ENCODE measurements at places on chromosomes 1 and 21.

- no peak for DNase-seq
Observed at GRCh38 chr1:91099746-91100621, 78.1 kb upstream of the ZNF644 start.

GRCh38 chr1:232978091-232978634 lies 27.8 kb downstream of the NTPCR start:
- DNase-seq = no peak

GRCh38 chr1:236748268-236748870 lies 46.7 kb upstream of the MTR start:
- no peak for DNase-seq

GRCh38 chr1:61005614-61006580 lies 76.5 kb upstream of the NFIA start:
- no peak for DNase-seq

DNA sequence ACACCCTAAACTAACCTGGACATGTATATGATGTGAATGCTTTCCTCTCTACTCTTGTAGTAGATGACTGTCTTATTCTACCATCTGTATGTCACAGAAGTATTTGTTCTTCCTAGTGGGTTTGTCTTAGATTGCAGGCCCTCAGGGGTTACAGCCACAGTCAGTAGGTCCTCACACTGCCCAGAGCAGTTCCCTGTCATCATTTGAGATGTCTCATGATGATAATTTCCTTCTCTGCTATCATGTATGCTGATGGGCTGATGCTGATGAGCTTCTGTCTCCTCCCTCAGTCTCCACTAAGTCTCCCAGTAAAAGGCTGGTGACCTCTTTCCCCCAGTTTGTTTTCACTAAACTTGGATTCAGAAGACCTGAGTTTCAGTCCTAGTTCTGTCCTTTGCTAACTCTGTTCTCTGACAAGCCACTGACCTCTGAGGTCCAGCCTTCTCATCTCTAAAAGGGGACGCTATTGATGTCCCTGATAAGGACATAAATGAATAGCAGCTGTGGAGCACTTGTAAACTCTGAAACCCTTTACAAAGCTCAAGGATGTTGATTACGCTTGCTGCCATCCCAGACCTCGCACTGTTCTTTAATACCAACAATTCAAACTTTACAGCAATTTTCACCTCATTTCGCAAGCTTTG lies 3.1 kb upstream of the ETV3 start:
- DNase-seq = no peak

GRCh38 chr1:24566236-24566867 lies 10.5 kb downstream of the NCMAP start:
- DNase-seq = no peak

- DNase-seq = no peak
Observed at GRCh38 chr1:9400425-9401079, 107.9 kb downstream of the SPSB1 start.

- no peak for DNase-seq
Observed at GRCh38 chr1:194624833-194625232, 1438.4 kb upstream of the B3GALT2 start.

DNA sequence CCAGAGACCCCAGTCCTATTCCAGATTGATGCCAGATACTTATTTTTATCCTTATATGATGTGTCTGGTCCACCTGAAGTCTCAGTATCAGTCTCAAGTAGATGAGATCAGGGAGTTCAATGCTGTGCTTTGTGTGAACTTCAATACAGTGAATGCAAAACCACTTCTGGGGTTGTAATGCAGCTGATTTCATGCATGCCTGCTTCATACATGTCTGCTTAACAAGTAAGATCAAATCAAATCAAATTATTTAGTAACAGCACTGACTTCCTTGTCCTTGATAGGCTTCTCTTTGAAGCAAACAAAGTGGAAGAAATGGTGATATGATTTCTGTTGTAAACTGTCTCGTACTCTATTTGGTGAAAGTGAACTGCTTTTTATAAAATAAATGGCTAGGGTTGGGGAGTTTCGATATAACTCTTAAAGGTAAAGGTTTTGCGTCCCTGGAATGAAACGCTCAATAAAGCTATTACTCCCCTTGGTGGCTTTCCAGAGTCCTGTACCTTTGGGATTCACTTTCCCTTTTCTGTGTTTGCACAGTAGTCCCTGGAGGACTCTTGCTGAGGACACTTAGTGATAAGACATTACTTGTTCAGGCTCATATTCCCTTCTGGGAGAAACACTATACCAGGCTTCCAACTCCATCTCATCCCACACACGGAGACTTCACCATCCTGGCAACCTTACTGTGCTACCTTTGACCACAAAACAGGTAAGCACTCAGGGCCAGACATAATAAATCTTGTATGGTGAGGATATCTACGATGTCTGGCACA lies 59.3 kb downstream of the FH start:
- DNase-seq = no peak

GRCh38 chr1:48418742-48419141 lies 53.3 kb downstream of the SPATA6 start:
- DNase-seq = no peak

DNA sequence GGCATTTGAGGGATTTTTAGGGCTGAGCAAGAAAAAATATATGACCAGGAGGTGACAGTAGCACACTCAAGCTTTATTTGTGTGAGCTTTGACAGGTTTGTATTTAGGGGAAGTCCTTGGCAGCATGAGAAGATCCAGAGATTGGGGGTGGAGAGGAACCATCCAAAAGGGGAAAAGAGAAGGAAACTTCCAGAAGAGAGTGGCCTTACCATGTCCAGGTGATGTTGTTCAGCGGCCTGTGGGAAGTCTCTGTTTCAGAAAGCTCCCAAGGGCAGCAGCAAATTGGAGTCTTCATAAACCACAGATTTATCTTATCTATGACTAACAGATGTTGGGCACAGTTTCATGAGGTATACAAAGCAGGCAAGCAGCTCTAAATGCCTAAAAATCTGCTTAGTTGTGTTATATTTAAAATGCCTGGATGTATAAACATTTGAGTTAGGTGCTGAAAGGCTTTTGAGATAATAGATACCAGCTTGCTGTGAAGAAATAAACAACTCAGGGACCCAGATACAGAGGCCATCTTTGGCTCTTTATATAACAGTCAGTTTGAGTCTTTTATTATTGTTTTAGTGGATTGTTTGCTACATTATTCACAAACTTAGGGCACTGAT lies 21.2 kb upstream of the ADAR start:
- no peak for DNase-seq

- DNase-seq = peak; percentile 47
Observed at GRCh38 chr1:101239095-101240040, 2.5 kb downstream of the S1PR1 start.

GRCh38 chr21:45622416-45623097 lies 21.0 kb upstream of the PCBP3 start:
- DNase-seq = no peak

DNA sequence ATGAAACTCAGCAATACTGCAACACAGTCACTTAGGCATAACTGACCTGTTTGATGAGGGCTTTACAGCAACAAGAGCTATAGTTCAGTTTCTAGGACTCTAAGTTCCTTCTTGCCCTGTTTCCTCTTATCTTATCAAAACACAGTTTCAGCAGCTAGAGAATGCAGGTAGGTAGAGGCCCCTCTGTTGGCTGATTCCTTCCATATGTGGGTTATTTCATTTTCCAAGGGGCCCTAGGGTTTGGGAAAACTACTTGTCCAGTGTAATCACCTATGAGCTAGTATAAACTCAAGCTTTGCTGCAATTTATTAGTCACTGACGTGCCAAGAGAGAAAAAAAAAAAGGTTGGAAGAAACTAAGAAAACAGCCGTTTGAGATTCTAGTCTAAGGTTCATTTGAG lies 607.7 kb upstream of the USP24 start:
- DNase-seq = no peak

- no peak for DNase-seq
Observed at GRCh38 chr1:107669996-107670395, 295.0 kb downstream of the VAV3 start.

GRCh38 chr1:206713910-206714312 lies 29.2 kb downstream of the MAPKAPK2 start:
- no peak for DNase-seq

GRCh38 chr21:30042443-30042842 lies 102.6 kb upstream of the GRIK1 start:
- no peak for DNase-seq

DNA sequence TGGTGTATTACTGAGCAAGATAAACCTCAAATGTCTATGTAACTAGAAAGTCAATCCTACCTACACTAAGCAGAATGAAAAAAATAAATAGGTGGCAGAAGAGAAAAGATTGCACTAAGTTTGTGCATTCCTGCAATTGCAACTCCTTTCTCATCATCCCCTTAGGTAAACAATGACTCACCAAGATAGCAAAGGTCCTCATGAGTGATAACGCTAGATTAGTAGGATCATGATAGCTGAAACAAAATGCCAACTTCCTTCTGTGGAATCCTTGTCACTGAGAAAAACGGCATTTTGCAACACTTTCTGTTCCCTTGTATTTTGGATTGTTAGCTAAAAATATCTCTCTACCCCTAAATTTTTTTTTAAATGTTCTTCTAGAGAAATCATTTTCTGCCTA lies 20.0 kb upstream of the FCER1A start:
- DNase-seq = no peak

DNA sequence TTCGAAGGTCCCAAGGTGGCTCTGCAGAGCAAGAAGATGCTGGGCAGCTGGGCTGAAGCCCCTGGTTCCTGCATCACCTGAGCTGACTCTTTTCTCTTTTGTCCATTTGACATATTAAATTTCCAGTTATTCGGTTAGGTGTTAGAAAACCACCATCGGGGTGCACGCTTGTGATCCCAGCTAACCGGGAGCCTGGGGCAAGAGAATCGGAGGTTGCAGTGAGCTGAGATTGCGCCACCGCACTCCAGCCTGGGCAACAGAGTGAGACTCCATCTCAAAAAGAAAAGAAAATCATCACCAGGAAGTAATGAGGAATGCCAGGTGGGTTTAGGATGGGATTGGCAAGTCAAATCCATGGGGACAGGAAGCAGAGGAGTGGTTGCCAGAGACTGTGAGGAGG lies 76.3 kb upstream of the ZC3H12A start:
- no peak for DNase-seq

GRCh38 chr1:44242746-44243145 lies 29.5 kb downstream of the DMAP1 start:
- DNase-seq = no peak

GRCh38 chr1:184506481-184506880 lies 119.7 kb downstream of the C1orf21 start:
- no peak for DNase-seq

DNA sequence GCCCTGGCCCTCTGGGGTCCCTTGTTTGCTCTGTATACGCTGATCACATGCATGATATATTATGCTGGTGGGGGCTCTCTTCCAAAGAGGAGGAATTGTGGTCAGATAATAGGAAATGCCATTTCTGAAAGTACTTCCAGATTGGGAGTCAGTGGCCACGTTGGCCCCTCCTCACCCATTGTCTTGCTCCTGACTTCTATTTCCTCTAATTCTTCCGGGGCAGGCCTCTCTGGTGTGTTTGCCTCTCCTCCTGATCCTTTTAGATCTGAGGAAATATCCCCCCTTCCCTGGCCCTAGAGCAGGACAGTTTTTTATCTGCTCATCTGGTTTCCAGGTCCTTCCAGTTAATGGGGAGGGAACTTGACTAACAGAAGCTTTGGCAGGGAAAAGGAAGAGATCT lies 2.9 kb downstream of the VANGL2 start:
- DNase-seq = no peak

DNA sequence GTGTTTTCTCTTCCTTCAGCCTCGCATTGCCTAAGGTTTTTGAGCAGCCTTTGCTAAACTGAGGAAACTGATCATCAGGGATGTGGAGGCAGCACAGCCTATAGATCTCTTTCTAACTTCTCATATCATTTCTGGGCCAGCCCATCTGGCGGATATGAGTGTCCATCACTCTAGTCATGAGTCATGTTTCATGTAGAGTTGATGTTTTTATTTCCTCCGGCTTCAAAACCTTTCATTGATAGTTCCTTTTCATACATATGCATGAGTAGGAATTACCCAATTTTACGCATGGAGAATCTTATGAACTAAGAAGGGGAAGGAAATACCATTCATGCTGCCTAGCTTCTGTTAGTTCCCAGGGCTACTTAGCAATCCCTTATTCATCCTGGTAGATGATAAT lies 66.3 kb downstream of the SPATA46 start:
- DNase-seq = no peak

DNA sequence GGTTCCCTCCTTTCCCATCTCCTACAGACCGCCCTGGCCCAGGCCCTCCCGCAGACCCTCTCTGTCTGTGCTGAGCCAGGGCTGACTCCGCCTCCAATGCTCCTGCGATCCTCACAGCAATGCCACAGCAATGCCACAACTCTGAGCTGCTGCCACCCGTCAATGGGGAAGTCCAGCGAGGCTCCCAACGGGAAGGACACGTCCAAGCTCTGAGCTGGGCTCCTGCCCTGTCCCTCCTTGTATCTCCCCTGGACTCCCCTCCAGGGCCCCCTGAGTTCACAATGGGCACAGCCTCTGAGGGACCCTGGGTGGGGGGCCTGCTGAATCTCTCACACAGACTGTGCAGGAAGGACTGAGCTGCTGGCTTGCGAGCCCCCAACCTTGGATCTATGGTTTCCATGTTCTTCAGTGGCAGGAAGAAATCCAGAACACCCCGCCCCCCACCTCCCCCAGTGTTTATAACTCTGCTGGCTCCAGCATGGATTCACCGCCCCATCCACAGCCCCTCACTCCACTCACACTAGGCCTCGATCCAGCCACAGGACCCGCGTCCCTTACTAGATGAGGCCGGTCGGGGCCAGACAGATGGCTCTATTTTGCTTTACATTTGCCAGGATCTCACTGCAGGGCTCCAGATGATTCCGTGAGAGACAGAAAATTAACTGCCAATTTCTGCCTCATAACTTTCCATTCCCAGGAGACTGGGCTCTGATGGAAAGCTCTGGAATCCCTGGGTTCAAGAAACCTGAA lies 338.0 kb downstream of the MATN1 start:
- no peak for DNase-seq

GRCh38 chr1:92909321-92909720 lies 51.9 kb downstream of the DIPK1A start:
- no peak for DNase-seq

GRCh38 chr1:242842094-242842493 lies 317.6 kb upstream of the PLD5 start:
- DNase-seq = no peak

DNA sequence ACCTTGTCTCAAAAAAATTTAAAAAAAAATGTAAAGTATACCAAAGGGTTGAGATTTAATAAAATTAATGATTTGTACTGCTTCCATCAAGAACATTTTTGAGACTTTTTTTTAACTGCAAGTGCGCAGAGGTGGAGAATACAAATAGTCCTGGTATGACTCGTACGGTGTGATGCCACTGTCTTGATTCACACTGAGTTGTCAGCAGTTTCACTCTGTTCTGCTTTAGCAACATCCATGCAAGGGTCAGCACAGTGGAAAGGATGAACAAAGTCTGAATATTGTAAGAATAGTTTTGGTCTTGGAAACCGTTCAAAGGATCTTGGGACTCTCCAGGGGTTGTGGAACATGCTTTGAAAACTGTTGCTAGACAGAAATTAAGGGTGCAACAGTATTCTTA lies 40.2 kb downstream of the EXO1 start:
- peak; percentile 2 for DNase-seq

GRCh38 chr1:119097380-119097779 lies 43.1 kb downstream of the WARS2 start:
- no peak for DNase-seq

GRCh38 chr1:165697491-165697880 lies 876 bp downstream of the ALDH9A1 start:
- no peak for DNase-seq

- DNase-seq = peak; percentile 39
Observed at GRCh38 chr1:110106013-110106941, 6.0 kb upstream of the UBL4B start.

All from stimulated activated CD4-positive, alpha-beta T cell treated with anti-CD3 and anti-CD28 coated beads, Interleukin-15, amount 100 ng/mL, for 48 hours (primary cell).